ENCODE measurements at places on chromosomes 7 and 10.
A peak's percentile ranks its signal among the peaks of the same experiment; 100 is the strongest.

DNA sequence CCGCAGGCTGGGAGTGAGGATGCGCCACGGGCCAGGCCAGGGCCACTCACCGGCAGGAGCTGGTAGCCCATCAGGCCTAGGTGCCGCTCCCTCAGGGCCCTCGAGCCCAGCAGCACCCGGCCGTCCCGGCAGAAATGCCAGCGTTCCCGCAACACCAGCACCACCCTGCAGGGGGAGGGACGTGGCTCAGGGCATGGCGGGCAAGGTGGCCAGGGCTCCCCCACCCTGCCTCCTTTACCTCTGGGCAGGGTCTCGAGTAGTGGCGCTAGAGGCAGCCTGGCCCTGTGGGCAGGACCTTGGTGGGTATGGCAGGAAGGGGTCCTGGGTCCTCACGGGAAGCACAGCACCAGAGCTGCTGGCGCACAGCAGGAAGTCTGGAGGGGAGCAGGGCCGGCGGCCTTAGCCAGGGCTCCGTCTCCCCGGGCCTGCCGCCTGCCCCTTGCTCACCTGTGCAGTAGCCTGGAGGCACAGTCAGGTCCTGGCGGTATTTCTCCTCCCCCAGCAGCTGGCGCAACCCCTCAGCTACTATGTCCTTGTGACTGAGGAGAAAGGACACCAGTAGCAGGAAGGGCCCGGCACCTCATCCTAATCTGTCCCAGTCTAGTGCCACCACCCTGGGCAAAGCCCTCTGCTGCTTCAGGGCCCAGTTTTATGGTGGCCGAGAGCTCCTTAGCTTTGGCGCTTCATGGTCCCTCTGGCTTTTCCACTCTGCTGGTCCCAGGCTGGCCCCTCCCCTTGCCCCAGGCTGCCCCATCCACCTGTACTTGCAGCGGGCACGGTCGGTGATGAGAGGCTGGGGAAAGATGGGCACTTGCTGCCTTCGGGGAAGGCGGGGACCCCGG lies 3.5 kb downstream of the FASTK start:
- no peak for DNase-seq

GRCh38 chr7:67654642-67655041 lies 658.0 kb downstream of the TYW1 start:
- no peak for DNase-seq

GRCh38 chr10:27626890-27627289 lies 118.7 kb downstream of the MKX start:
- DNase-seq: no peak

GRCh38 chr10:28327491-28327880 lies 24.6 kb upstream of the MPP7 start:
- no peak for DNase-seq

GRCh38 chr7:11742496-11742895 lies 89.5 kb downstream of the THSD7A start:
- no peak for DNase-seq

GRCh38 chr7:99221866-99222265 lies 14.0 kb upstream of the KPNA7 start:
- DNase-seq: no peak

GRCh38 chr7:107579885-107580715 lies at the start of gene BCAP29:
Gene BCAP29 (plus strand): TSS chr7:107580246. CDS start chr7:107580773, 527 bp downstream.
- peak; percentile 54 for DNase-seq

GRCh38 chr10:89710753-89711152 lies 9.4 kb downstream of the KIF20B start:
- no peak for DNase-seq

- no peak for DNase-seq
These were observed 500.5 kb downstream of the PHTF2 start for GRCh38 chr7:78299088-78299487.

DNA sequence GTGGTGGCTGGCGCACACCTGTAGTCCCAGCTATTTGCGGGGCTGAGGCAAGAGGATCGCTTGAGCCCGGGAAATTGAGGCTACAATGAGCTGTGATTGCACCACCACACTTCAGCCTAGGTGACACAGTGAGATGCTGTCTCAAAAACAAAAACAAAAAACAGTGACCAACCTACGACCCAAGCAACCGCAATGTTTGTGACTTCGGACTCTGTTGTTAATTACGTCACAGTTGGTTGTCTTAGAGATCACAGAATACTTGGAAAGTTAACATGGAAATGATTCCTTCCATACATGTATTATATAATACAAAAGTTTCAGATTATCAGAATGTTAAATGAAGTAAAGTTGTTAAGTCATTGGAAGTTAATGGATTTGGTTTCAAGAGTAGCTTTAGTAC lies 106.2 kb downstream of the REEP3 start:
- no peak for DNase-seq

DNA sequence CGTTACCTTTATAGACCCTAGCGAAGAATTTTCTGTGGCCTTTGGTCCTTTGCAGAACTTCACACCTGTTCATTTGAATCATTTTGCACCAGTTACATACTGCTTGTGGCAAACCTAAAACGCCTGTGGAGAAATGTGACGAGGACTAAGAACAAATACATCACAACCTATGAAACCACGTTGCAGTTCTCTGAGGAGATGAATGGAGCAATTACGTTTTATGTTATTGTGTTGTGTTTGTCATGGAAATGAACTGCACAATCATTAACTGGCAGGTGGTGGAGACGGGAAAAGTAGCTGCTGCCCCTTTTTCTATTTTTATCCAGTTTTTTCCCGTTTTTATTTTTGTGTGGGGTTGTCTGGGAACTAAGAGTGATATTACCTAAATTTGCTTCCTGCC lies 505.5 kb downstream of the SDK1 start:
- no peak for DNase-seq

DNA sequence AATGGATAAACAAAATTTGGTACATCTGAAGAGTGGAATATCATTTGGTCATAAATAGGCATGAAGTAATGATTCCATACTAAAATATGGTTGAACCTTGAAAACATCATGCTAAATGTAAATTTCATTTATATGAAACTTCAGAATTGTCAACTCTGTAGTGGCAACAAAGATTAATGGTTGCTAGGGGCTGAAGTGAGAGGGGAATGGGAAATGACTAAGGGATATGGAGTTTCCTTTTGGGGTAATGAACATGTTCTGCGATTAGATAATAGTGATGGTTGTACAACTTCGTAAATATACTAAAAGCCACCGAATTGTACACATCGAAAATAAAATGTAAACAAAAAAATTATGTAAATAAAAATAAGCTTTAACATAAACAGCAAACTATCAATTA lies 384.1 kb upstream of the STEAP1 start:
- DNase-seq: no peak

DNA sequence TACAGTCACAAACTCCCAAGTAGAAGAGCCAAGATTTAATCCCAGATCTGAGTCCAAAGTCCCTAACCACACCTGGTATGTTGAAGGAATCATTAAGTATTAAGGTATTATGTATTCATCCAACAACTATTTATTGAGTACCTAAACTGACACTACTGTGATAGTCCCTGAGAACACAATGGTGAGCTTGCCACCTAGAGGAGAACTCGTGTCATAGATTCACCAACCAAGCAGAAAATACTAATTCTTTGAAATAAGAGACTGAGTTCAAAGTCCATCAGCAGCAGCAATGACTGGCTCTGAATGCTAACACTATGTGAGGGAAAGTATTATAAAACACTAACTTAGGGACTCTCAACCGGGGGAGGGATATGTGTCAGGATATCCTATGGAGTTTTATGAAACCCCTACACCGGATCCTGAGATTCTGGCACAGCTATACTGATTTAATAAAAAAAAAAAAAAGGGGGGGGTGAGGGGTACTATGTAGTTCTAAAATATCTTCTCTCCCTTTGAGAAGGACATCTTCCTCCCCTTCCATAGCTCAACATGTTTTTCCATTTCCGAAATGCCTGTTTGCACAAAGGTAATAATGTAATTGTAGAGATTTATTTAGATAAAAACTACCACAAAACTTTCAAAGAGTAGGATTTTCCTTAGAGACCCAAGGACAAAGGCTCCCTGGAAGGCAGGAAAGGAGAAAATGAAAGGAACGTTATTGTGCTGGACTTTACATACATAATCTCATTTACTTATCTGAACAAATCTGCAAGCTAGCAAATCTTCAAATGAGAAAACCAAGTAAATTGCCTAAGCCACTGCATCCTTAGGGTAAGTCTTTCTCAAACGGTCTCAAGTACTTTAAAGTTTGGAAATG lies 1.6 kb downstream of the NCOA4 start:
- DNase-seq: no peak

DNA sequence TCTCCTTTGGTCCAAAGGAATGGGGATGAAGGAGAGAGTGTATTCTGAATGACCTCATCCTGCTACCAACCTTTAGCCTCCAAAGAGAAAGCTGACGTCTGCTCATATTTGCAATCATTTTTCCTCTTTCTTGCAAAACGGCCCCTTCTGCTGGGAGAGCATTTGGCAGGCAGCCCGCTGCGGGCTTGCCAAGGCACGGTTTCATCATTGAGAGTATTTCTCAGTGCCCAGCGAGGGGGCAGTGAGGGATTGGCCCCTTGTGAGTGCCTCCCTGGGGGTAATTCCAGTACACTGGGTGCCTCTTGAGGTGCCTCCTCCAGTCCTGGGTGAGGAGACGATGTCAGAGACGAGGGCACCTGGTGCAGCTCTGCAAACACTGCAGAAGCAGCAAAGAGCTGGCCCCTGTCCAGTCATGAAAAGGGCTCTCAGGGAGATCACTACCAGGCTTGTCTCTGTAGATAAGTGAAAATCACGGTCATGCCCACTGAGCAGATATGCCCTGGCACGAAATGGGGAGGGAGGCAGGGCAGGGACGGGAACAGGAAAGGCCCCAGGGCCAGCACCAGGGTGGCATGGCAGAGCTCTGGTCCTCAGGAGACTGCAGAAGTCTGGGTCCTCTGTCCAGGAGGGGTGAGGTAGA lies 48.7 kb upstream of the SHH start:
- DNase-seq: no peak

- DNase-seq: no peak
These were observed 411.9 kb upstream of the KLF6 start for GRCh38 chr10:4196771-4197390.

GRCh38 chr7:82527851-82528250 lies 84.3 kb upstream of the CACNA2D1 start:
- no peak for DNase-seq

DNA sequence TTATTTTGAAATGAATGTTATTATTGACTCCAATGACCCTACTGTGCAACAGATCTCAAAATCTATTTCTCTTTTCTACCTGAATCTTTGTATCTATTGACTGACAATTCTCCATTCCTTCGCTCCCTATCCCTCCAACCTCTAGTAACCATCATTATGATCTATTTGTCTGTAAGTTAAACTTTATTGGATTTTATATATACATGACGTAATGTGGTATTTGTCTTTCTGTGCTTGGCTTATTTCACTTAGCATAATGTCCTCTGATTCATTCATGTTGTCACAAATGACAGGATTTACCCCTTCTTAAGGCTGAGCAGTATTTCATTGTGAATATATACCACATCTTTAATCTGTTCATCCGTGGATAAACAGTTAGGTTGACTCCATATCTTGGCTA lies 200.4 kb upstream of the SORCS1 start:
- DNase-seq: no peak

GRCh38 chr10:88222881-88223280 lies 359.5 kb downstream of the PTEN start:
- no peak for DNase-seq

DNA sequence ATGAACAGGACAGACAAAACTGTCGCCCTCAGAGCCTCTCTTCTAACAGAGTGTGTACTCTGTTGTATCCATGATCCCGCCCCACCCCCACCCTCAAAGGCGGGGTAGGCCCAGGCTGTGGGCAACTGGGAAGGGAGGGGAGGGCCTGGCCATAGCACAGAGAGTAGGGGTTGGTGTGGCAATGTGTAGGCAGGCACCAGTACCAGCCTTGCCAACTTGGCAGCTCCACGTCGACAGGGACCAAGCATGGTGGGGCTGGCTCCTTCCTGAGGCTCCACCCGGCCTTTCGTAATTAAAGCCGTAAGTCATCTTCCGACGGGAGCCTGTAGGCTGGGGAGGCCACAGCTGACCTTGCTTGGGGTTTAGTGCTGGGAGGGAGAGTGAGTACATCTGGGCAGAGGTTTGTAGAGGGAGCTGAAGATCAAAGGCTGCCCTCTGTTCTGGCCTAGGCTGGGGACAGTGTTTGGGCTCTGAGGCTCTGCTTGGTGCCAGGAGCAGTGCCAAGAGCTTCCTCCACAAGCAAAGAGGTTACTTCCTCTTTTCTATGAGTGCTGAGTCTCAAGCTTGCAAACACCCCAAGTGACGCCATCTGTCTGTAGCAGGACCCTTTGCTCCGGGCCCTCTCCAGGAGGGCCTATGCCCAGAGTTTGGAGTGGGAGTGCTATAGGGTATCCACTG lies 121.6 kb downstream of the C10orf105 start:
- no peak for DNase-seq

GRCh38 chr10:123101872-123102271 lies 33.9 kb upstream of the HMX3 start:
- DNase-seq: no peak

- no peak for DNase-seq
These were observed 83.2 kb downstream of the AHCYL2 start for GRCh38 chr7:129308047-129308446.

DNA sequence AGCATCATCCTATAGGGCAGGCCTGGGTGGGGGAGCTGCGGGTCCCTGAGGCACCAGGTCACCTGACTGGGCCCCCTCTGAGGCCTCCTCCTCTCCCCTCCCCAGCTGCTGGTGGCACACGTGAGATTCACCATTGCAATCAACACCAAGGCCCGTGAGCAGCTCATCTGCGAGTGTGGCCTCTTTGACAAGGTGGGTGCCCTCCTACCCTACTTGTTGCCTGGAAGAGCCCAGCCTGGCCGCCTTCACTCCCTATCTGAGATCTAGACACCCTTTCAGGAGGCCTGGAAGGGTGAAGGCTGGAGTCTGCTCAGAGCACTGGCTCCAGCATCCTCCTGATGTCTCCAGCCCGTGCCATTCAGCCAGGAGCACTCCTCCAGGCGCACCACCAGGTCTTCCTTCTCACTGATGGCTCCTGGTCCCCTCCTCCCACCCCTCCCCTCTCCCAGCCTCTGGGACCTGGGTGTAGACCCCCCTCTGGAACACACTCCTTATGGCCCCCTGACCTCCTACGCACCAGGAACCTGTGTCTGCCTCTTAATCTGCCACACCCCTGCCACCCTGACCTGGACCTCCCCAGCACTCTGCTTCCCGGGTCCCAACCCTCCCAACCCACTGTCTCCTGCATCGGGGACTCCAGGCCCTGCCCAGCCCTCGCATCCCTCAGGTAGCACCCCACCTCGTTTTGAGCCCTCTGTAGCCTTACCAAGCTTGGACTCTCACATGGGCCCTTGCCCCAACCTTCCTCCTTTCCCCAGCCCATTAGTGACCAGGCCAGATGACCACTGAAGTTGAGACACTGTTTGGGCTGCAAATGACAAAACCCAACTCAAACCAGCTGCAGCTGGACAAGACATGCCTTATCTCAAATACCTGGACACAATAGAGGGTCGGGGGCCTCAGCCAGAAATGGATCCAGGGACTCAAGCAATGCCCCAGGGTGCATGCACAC lies 67.5 kb downstream of the ALOX5 start:
- no peak for DNase-seq

- DNase-seq: no peak
These were observed 37.8 kb downstream of the SP8 start for GRCh38 chr7:20748853-20749252.

GRCh38 chr10:33506838-33507661 lies 172.6 kb upstream of the NRP1 start:
- DNase-seq: no peak

GRCh38 chr10:126352453-126352852 lies 35.8 kb downstream of the ADAM12 start:
- DNase-seq: no peak

GRCh38 chr10:77836299-77836820 lies 90.2 kb downstream of the DLG5 start:
- peak; percentile 39 for DNase-seq

- DNase-seq: no peak
These were observed 173.6 kb downstream of the RPS24 start for GRCh38 chr10:78207216-78207615.
